ENCODE measurements at places on chromosomes 4 and X. TPM values are rescaled to one million over a fixed set of nuclear protein-coding genes. Genes with fewer than 3 reads are reported as not detected.
A peak's percentile ranks its signal among the peaks of the same experiment; 100 is the strongest.

GRCh38 chr4:499567-499966, 557 bp downstream of the PIGG start:
- no peak for DNase-seq
- H3K27ac ChIP-seq: no peak overlapping the region
- H3K27me3 ChIP-seq: no peaks in the 10 kb centered on the region
- no peaks in the 10 kb centered on the region for H3K4me1 ChIP-seq
- H3K36me3 ChIP-seq: peaks cover 60% of the 10 kb centered on the region

DNA sequence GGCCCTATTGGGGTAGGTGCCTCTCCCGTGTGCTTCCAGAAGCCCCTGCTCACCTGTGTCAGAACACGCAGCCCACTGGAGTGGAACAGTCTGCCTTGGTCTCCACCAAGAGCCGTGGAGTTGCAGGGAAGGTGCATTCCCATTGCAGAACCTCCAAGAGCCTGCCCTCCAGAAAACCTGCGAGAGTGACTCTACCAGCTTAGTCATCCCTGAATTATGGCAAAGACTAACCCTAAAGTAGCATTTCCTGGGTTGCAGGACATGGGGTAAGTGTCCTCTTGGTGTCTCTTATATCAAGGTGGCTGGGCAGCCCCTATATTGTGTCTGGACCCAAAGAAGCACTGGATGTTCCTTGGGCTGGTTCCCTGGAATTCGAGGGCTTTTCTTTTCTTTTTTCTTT, 224.6 kb downstream of the BCOR start:
- no peak for DNase-seq
- H3K27ac ChIP-seq: no peak overlapping the region
- H3K4me3 ChIP-seq: no peak overlapping the region
- no peaks in the 10 kb centered on the region for H3K36me3 ChIP-seq

- no peaks in the 10 kb centered on the region for H3K36me3 ChIP-seq
- H3K4me3 ChIP-seq: no peak overlapping the region
- DNase-seq: no peak
- H3K27ac ChIP-seq: no peak overlapping the region
- H3K4me1 ChIP-seq: no peaks in the 10 kb centered on the region
Observed at GRCh38 chrX:107851215-107851614, 25.5 kb downstream of the MID2 start.

- no peak overlapping the region for H3K27ac ChIP-seq
- H3K36me3 ChIP-seq: no peaks in the 10 kb centered on the region
- H3K27me3 ChIP-seq: no peaks in the 10 kb centered on the region
- no peaks in the 10 kb centered on the region for H3K4me1 ChIP-seq
- no peak for DNase-seq
Observed at GRCh38 chr4:165715989-165716388, 157.0 kb upstream of the TLL1 start.

- DNase-seq: peak; percentile 88
- peaks cover 5% of the 10 kb centered on the region for H3K4me1 ChIP-seq
- H3K4me3 ChIP-seq: no peak overlapping the region
- H3K27me3 ChIP-seq: no peaks in the 10 kb centered on the region
- H3K36me3 ChIP-seq: peaks cover 28% of the 10 kb centered on the region
- H3K27ac ChIP-seq: no peak overlapping the region
Observed at GRCh38 chrX:16836371-16836770, 33.8 kb downstream of the RBBP7 start.

DNA sequence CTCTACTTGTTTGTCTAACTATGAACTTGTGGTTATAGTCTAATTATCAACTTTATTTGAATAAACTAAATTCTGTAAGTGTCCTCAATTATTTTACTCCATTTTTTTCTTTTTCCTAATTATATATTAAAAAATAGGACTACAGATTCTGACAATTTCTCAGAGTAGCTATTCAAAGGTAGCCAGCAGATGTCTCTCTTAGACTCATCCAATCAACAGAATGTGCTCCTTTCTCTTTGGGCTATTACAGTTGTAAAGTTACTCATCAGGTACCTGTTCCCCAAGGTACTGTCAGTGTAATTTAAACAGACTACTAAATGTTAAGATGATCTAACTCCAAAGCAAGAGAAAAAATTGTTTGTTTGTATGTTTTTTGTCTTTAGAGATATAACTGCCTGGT, 248.6 kb downstream of the PCDH18 start:
- H3K4me1 ChIP-seq: no peaks in the 10 kb centered on the region
- H3K27ac ChIP-seq: no peak overlapping the region
- DNase-seq: no peak

Gene CXCL5
- total RNA-seq: 11.1 TPM

Gene INTU
- total RNA-seq: 18.1 TPM

Gene PDZD4
- total RNA-seq: 68.3 TPM

Data from endodermal cell (in vitro differentiated cells).